A549 treated with GW870086 at 1 μM for 4 hours (cell line): ENCODE measurements at places on chromosomes 3 and 15. TPM values are rescaled to one million over a fixed set of nuclear protein-coding genes. Genes with fewer than 3 reads are reported as not detected.

The PLSCR5 gene
- not detected in 5 replicates for total RNA-seq

The LCTL gene
- not detected in 5 replicates for total RNA-seq

The TTLL13 gene
- total RNA-seq, result 0.17 to 0.51 TPM (median 0.24 TPM) in 4 of 5 replicates, not detected in the other

The TMEM158 gene
- 9.5 to 15.3 TPM (median 12.9 TPM) in 5 replicates for total RNA-seq

The UTS2B gene
- total RNA-seq, result not detected in 5 replicates

The CPLX3 gene
- total RNA-seq, result 0.07 to 0.13 TPM in 2 of 5 replicates, not detected in the others
